ENCODE measurements at places on chromosomes 1 and 21.

DNA sequence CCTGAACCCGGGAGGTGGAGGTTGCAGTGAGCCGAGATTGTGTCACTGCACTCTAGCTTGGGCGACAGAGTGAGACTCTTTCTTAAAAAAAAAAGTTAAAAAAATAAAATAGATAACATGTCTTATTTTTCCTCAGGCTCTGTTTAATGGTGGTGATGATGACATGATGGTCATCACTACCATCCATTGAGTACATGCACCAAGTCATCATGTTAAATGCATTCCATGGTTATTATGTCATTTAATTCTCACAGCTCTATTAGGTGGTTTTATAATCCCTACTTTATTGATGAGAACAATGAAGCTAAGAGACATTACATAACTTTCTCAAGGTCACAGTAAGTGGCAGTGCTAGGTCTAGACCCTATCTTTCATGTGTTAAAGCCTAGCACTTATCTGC is 34.4 kb upstream of the MAB21L3 start:
- DNase-seq: no peak

DNA sequence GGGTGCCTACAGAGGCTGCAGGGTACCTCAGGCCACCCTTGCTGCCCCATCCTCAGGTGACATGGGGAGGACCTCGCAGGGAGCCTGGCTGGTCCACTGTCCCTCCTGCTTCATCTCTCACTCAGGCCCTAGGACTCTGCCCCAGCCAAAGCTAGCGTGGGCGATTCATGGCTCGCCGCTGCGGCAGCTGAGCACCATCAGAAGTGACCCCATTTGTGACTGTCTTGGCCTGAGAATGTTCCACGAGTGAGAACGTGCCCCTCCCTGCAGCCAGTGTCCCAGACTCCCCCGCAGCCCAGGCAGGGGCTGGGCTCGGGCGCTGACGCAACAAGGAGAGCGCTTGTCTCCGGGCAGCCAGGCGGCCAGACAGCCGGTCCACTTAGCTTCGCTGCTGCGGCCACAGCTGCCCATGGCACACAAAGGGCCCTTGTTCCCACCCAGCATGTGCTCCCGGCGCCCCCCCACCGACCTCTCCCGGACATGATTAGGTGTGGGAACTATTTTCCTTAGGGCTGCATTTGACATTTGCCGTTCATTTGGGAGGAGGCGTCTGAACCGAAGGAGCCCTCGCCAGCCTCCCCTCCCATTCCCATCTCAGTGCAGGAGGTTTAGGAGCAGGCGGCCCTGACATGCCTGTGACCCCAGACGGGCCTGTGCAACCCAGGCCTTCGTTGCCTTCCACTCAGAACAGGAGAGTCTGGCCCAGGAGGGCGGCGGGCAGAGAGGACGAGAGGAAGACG is 19.3 kb upstream of the POFUT2 start:
- DNase-seq: no peak

DNA sequence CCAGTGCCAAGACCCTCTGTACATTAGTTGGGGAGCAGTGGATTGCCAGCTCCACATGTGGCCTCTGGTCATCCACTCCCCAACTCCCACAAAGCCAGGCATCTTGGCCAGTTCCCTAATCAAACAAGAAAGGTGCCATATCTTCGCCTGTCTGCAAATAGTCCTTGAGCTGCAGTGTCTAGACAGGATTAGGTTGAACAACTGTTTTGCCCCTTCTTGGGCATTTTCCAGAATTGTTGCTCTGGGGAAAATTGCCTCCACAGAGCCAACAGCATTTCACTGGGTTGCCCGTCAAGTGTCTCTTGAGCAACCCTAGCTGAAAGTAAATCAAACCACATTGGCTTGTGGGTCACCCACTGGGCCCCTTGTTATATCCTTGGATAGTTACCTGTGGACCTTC is 109.3 kb downstream of the GDAP2 start:
- DNase-seq: no peak

GRCh38 chr21:14522736-14523135 is 23.4 kb downstream of the SAMSN1 start:
- DNase-seq: no peak

DNA sequence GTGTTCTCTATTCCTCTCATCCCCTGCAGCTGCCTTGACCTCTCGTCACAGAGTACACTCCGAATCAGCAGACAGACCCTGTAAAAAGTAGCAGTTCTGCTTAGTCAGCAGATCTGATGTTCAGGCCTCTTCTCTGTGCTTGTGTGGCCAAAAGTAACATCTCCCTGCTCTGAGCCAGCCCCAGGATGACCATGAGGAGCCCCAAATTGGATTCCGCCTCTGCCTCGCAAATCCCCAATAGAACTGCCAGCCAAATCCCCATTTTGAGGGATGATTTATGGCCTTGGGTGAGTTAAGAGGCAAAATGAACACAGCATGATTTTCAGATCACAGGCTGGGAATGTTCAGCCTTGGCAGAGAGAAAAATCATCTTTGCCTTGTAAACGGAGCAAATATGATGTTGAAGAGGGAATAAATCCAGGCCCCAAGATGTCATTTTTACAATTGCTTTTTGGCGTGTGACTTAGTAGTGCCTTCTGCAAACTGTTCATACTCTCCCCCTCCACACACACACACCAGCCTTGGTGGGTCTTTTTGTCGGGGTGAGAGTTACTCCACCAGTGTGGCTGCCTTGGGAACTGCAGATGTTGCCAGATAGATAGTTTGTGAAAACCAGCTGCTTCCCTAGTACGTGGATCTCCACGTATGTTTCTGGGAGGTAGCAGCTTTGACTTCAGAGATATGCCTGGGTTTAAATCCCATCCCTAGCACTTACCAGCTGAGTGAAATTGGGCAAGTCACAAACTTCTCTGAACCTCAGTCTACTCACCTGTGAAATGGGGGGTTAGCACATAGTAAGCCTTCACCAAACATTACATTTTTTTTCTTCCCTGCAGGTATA is 77.8 kb downstream of the MAN1C1 start:
- no peak for DNase-seq

- DNase-seq: no peak
Observed at GRCh38 chr1:90716243-90716551, 905 bp downstream of the BARHL2 start.

DNA sequence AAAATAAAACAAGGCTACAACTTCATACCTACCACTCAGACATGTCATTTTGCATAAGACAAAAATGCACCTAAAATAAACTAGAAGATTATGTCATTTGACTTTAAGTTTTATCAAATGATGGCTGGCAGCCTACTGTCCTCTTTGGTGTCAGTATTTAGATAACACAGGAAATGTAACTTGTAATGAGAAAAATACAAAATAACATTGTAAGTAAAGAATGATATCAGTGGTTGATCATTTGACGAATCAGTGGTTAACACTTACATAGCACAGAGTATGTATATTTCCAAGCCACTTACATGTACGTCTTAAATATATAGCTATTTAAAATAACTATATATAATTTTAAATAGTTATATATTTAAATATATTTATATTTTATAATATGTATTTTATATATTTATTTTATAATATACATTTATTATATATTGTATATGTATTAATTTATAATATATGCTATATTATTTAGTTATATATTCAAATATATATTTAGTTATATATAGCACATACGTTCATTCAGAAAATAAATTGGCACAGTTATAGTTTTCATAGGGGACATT is 44.1 kb downstream of the ZNF678 start:
- DNase-seq: no peak

- no peak for DNase-seq
Observed at GRCh38 chr1:109114342-109114674, 393 bp downstream of the ELAPOR1 start.

- no peak for DNase-seq
Observed at GRCh38 chr1:150053926-150054325, 13.7 kb upstream of the VPS45 start.

- DNase-seq: no peak
Observed at GRCh38 chr1:15902882-15903281, 55.4 kb downstream of the SPEN start.

GRCh38 chr1:78322928-78323680 is 167.7 kb upstream of the PTGFR start:
- no peak for DNase-seq

GRCh38 chr1:40628903-40629292 is 36.6 kb downstream of the RIMS3 start:
- no peak for DNase-seq

DNA sequence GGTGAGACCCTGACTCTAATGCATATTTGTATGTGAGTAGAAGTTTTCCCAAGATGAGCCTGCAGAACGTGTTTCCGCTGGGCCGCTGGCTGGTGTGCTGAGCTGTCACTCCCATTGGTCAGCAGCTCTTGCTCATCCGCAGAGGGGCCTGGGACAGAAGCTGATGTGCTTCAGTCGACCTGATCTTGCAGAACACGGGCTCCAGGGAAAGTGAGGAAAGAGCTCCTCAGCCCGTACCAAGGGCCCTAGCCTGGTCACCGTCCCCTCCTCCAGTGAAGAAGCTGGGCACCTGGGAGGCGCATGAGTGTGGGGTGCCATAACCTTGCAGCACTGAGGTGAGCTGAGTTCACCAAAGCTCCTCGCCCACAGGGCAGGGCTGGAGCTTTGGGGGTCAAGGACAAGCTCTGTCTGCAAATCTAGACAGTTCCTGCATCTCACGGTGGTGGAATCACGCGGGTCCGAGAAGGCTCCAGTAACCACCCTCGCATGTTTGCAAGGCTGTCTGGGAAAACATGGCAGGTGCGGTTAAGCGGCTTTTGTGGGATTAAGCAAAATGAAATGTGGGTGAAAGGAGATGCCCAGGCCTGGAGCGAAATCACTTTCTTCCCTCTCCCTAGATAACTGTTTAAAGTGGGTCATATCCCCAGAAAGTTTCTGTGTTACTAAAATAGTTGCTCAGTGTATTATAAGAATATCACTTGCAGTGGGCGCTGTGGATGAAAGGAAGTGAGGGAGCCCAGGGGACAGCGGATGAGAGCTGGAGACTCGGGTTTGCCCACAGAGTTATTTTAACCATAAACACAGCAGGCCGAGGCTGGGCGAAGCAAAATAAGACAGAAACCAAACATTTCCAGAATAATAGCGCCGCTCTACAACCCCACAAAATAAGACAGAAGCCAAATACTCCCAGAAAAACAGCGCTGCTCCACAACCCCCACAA is 33.1 kb upstream of the LRRC3 start:
- no peak for DNase-seq

DNA sequence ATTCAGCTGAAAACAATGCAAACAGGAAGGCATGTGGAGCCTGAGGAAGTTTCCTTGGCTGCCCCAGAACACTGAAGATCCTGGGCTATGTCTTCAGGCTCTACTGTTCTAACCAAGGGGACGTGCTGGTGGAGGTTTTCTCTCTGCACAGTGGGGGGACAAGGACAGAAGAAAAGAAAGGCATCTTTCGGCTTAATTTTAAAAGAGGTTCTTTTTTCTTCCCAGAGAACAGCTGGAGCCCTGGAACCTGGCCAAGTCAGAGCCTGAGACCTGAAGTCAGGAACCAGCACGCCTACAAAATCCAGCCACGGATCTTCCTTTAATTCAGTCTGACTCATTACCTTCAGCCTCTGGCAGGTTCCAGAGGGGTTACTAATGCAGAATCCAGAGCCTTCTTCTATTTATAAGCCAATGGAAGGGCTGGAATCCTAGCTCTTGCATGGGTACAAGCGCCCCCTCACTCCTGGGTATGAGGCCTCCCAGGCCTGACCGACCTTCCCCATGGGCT is 19.8 kb downstream of the CTNNBIP1 start:
- no peak for DNase-seq

- DNase-seq: no peak
Observed at GRCh38 chr1:233614743-233615521, 1.0 kb downstream of the KCNK1 start.

DNA sequence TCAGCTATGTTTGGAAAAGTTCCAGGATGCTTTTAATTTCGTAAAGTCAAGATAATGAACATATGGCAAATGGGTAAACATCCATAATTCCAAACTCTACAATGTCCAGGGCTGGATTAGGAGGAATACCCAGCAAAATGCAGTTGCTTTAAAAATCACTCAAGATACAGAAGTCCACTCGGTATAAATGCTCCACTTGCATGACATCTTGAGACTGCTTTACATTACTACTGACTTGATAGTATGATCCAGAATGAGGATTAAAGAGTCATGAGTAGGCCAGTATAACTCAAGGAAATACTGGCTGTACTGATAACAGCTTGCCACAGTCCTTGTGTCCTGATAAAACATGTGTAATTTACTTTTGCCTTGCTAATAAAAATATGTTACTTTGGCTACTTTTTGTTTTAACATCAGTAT is 58.3 kb upstream of the ANGPTL3 start:
- DNase-seq: no peak

- DNase-seq: no peak
Observed at GRCh38 chr1:208108646-208109330, 135.4 kb downstream of the PLXNA2 start.

DNA sequence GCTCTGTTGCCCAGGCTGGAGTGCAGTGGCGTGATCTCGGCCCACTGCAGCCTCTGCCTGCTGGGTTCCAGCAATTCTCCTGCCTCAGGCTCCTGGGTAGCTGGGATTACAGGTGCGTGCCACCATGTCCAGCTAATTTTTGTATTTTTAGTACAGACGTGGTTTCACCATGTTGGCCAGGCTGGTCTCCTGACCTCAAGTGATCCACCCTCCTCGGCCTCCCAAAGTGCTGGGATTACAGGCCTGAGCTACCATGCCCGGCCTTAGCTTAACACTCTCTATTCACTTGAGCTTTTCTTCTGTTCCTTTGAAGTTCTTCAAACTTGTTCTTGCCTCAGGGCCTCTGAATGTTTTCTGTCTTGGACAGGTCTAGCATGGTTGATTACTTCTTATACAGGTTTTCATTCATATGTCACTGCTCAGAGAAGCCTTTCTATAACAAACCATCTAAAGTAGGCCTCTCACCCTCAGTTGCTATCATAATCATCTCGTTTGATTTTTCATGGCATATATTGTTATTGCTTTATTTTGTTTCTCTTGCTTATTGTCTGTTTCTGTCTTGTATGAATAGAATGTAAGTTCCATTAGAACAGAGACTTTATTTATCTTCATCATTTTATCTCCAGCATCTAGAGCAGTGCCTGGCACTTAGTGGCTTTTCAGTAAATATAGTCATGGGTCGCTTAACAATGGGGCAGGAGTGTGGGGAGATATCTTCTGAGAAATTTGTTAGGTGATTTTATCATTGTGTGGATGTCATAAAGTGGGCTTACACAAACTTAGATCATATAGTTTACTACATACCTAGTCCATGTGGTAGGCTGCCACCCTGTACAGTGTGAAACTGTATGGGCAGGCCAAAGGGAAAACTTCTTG is 12.1 kb downstream of the OSBPL9 start:
- no peak for DNase-seq

DNA sequence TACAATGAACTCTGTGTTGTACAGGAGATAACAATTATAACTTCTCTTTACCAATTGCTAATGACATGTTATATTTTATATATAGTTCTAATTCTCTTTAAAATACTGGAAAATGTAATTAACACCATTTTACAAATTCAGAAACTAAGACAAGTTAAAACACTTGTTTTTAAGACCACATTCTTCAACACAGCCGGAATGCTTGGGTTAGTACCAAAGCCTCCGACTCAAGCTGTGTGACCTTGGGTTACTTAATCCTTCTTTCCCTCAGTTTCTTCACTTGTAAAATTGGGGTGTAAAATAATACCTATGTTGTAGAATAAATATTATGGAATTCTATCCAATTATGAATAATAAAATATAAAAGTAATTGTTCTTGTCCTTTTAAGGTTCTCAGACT is 378.7 kb downstream of the USH2A start:
- DNase-seq: no peak

- DNase-seq: no peak
Observed at GRCh38 chr1:117143172-117143571, 21.6 kb upstream of the TRIM45 start.

Measured in stimulated activated CD4-positive, alpha-beta T cell treated with anti-CD3 and anti-CD28 coated beads, Interleukin-1b, Interleukin-23, amount 100 ng/mL, for 4 hours (primary cell).